Progenitor cell of endocrine pancreas (in vitro differentiated cells): ENCODE measurements at places on chromosomes 4 and X. TPM values are rescaled to one million over a fixed set of nuclear protein-coding genes. Genes with fewer than 3 reads are reported as not detected.

DNA sequence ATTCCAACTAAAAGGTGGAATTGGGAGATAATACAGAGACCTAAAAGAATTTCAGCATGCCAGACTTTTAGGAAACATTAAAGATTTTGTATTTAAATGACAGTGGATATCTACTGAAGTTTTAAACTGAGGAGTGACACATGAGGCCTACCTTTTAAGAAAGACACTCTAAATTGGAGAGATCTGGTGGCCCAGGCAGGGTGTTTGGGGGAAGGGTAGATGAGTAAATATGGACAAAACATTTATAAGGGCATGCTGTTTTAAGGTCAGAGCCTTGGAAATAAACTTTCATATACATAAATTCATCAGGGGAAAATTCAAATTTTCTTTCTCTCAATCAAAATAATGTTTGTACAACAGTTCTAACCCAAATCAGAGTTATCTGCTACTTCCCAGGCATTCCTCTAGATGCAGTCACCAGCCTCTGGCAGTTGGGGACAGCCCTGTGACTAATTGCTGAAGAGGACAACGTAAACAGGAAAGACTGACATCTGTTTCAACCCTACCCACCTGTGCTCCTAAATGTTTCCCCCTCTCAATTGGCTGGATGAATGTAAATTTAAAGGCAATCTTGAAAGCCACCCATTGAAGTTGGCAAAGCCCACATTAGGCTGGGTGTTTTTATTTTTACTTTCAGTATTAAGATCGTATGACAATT, 1646.9 kb upstream of the ADGRL3 start:
- H3K27me3 ChIP-seq: no peaks in the 10 kb centered on the region
- H3K27ac ChIP-seq: no peak overlapping the region
- no peak for DNase-seq
- H3K36me3 ChIP-seq: no peaks in the 10 kb centered on the region
- H3K4me1 ChIP-seq: no peaks in the 10 kb centered on the region
- no peak overlapping the region for H3K4me3 ChIP-seq

GRCh38 chrX:43551590-43551989, 104.5 kb upstream of the MAOA start:
- H3K4me3 ChIP-seq: no peak overlapping the region
- H3K27ac ChIP-seq: no peak overlapping the region
- no peaks in the 10 kb centered on the region for H3K27me3 ChIP-seq

DNA sequence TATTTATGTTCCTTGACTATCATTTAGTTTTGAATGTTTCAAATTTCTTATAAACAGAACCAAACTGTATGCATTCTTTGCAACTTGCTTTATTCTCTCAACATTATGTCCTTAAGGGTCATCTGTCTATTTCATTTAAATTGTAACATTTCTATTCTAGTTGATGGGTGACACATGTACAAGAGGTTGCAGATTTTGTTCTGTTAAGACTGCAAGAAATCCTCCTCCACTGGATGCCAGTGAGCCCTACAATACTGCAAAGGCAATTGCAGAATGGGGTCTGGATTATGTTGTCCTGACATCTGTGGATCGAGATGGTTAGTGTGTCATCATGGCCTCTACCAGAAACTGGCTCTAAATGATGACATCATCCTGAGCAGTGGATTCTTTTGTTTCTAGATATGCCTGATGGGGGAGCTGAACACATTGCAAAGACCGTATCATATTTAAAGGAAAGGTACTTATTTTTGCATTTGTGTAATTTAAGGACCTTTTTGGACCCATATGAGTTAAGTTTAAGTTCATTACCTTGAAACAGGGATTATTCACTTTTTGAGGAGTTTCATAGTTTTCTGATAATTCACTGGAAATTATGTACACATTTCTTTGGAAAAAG, 6.1 kb downstream of the LIAS start:
- no peak overlapping the region for H3K4me3 ChIP-seq
- no peak overlapping the region for H3K27ac ChIP-seq

GRCh38 chr4:175906384-175906783, 94.3 kb upstream of the GPM6A start:
- no peak overlapping the region for H3K4me3 ChIP-seq
- no peaks in the 10 kb centered on the region for H3K4me1 ChIP-seq
- no peaks in the 10 kb centered on the region for H3K36me3 ChIP-seq
- no peaks in the 10 kb centered on the region for H3K27me3 ChIP-seq
- no peak for DNase-seq

- DNase-seq: no peak
- H3K4me1 ChIP-seq: peaks cover 11% of the 10 kb centered on the region
- H3K27ac ChIP-seq: no peak overlapping the region
- no peaks in the 10 kb centered on the region for H3K36me3 ChIP-seq
- H3K27me3 ChIP-seq: no peaks in the 10 kb centered on the region
These were observed 425.0 kb downstream of the FAT4 start for GRCh38 chr4:125739760-125740159.

DNA sequence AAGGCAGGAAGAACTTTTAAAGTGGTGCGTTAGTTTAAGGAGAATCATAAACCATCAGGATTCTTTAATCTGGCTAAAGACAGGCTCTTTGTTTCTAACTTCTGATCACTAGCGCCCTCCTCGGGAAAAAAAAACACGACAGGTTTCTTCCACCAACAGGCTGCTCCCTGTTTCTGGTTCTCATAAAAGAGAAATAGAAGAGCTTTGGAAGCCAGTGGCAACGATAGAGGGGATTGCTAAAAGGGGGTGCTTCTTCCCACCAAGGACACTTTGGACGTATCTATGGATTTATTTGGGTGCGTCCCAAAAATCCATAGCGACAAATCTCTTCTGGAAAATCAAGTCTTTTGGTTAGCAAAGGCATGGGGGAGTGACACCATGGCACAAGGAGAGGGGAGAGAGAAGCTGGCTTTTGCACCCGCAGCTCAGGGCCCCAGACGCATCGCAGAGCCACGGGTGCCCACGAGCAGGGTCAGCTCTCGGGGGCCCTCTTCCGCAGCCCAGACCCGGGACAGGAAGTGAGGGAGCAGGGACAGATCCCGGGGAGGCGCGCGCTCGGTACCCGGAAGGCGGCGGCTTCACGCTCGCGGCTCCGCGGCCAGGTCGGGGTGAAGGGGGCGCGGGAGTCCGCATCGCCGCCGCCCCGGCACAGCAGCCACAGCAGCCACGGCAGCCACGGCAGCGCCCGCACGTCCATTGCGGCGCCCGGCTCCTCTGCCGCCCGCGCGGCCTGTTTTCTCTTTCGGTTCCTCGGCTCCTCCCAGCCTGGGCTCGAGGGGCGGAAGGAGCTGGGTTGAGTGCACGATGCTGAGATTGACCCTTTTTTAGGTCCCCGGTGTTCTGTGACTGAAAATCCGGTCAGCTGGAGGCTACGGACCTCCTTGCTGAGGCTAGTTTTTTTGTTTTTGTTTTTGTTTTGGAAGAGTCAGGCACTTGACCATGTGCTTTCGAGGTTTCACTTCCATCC, at the start of gene CTSO:
CTSO (minus strand) TSS at position 716 of the 967 bp plus-strand sequence; CDS start at position 697, 19 bp downstream.
- peak within 1 kb of the TSS; percentile 98 for H3K27ac ChIP-seq
- peak within 1 kb of the TSS; percentile 88 for H3K4me3 ChIP-seq
- H3K4me1 ChIP-seq: peaks cover 7% of the 10 kb centered on the region
- no peaks in the 10 kb centered on the region for H3K36me3 ChIP-seq
- peak; percentile 23 for DNase-seq
- H3K27me3 ChIP-seq: no peaks in the 10 kb centered on the region

DNA sequence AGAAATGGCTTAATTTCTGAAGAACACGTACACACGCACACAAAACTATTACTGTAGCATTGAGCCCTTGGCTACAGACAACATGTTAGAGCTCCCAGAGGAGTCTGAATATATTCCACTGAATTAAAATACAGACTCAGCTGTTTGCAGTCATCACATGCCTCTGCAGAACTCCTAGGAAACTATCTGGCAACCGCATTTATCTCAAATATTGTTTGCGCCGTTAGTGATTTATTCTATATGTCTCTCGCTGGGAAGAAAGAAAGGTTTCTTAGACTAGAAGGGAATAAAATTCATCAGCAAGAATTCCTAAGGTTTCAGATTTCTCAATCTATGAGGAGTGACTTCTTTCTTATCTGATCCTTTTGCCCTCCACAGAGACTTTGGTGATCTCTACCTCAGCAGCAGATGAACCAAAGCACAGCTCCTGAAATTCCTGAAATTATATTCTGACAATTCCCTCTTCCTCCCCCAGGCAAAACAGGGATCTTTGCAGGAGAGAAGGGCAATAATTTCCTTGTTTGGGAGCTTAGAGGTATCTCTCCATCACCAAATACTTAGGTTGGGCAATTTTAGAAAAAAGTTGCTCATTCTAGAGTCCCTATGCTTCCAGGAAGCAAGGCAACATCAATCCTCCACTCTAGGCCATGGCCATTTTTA, 199.2 kb downstream of the APBB2 start:
- no peak overlapping the region for H3K27ac ChIP-seq
- peaks cover 10% of the 10 kb centered on the region for H3K4me1 ChIP-seq
- no peak for DNase-seq
- peaks cover 2% of the 10 kb centered on the region for H3K36me3 ChIP-seq
- no peak overlapping the region for H3K4me3 ChIP-seq

- no peaks in the 10 kb centered on the region for H3K4me1 ChIP-seq
- no peaks in the 10 kb centered on the region for H3K36me3 ChIP-seq
- H3K27ac ChIP-seq: no peak overlapping the region
- no peak overlapping the region for H3K4me3 ChIP-seq
- no peak for DNase-seq
These were observed 242.3 kb downstream of the GALNTL6 start for GRCh38 chr4:172055498-172055897.

DNA sequence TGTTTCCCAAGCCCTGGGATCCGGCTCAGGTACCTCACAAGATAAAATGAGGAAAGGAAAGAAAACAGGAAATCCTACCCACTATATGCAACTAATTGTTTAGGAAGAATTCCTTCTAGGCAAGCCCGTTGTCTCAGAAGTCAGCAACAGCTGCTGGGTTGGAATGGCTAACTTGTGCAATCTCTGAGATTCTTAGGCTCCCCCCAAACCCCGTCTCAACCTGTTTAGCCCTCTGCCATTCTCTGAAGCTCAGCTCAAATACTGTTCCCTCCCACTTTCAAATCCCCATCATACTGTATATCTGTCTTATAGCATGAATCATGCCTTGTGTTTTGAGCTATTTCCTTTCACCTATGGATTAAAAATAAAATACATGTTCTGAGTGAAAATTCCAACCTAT, 28.9 kb downstream of the STARD8 start:
- H3K4me1 ChIP-seq: peaks cover 4% of the 10 kb centered on the region
- no peaks in the 10 kb centered on the region for H3K36me3 ChIP-seq
- H3K27me3 ChIP-seq: peaks cover 2% of the 10 kb centered on the region
- H3K27ac ChIP-seq: no peak overlapping the region

GRCh38 chr4:37666625-37667071, 19.5 kb downstream of the RELL1 start:
- H3K27ac ChIP-seq: peak overlapping the region; percentile 29
- H3K36me3 ChIP-seq: peaks cover 8% of the 10 kb centered on the region
- DNase-seq: no peak
- H3K4me1 ChIP-seq: peaks cover 36% of the 10 kb centered on the region
- H3K4me3 ChIP-seq: no peak overlapping the region

DNA sequence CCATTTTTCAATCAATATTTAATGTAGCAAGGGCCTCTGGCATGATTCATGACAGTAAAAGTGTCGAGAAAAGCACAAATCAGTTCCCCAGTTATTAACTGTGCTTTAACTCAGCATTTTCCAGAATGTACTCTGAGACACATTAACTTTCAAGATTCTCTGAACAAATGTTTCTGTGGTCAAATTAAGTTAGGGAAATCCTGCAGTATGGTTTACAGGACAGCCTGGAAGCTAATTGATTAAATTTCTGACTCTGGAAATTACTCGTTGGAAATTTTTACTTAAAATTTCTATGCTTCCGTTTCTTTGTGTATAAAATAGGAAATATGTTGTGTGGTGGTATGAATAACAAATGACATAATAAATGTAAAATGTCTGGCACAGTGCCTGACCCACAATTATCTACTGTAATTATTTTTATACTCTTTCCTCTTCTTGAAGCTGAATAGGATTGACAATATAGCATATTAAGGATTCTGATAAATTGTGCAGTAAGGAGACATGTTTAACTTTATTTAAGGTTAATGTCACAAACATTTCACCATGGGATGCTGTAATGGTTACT, 33.7 kb downstream of the STK32B start:
- peaks cover 13% of the 10 kb centered on the region for H3K27me3 ChIP-seq
- H3K4me3 ChIP-seq: no peak overlapping the region
- H3K36me3 ChIP-seq: no peaks in the 10 kb centered on the region
- DNase-seq: no peak

DNA sequence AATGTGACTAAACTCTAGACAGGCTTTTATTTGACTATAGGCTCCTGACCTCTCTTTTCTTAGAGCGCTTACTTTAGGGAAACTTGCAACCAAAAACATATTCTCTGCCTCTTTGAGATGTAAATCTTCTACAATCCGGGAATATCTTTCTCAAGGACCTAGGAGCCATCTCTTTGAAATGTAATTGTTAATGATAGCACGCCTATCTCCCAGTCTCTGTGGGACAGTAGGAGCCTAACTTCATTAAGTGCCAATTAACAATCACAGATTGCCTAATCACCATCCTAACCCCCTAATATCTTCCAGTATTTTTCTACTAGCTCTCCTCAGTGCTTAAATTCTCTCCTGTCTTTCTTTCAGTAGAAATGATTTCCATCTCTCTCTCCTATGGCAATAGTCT, 628.6 kb downstream of the DMD start:
- DNase-seq: no peak
- H3K27me3 ChIP-seq: no peaks in the 10 kb centered on the region
- H3K27ac ChIP-seq: no peak overlapping the region
- H3K36me3 ChIP-seq: no peaks in the 10 kb centered on the region
- no peaks in the 10 kb centered on the region for H3K4me1 ChIP-seq

DNA sequence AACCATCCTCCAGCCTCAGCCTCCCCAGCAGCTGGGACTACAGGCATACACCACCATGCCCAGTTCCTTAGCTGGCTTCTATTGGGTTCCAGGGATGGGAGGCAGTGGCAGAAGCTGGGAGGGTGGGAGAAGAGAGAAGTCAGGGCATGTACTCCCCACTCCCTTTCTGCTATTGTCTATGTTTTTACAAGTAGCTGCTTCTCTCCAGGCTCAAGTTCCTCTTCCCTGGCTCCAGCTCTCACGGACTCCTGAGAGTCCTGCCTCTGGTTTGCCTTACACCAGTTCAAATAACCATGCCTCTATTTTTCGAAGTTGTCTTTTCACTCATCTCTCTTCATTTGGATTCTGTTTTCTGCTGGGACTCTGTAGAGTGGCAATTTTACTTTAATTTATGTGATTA, 2.9 kb downstream of the TBC1D9 start:
- peak overlapping the region; percentile 31 for H3K27ac ChIP-seq
- H3K36me3 ChIP-seq: peaks cover 23% of the 10 kb centered on the region
- DNase-seq: no peak

GRCh38 chr4:132540268-132540667, 608.8 kb upstream of the PCDH10 start:
- no peak overlapping the region for H3K4me3 ChIP-seq
- H3K4me1 ChIP-seq: no peaks in the 10 kb centered on the region

Gene RNF128
- 14.8 and 17.0 TPM in 2 replicates for total RNA-seq

Gene SLC10A6
- not detected in 2 replicates for total RNA-seq

Gene DCAF8L2
- total RNA-seq: 0.29 TPM in 1 of 2 replicates, not detected in the other

Gene ABLIM2
- 5.7 and 7.5 TPM in 2 replicates for total RNA-seq
